ENCODE measurements at places on chromosomes 7 and 10. TPM values are rescaled to one million over a fixed set of nuclear protein-coding genes. Genes with fewer than 3 reads are reported as not detected.

- DNase-seq, result no peak
Observed at GRCh38 chr7:91285696-91286355, 21.6 kb downstream of the FZD1 start.

DNA sequence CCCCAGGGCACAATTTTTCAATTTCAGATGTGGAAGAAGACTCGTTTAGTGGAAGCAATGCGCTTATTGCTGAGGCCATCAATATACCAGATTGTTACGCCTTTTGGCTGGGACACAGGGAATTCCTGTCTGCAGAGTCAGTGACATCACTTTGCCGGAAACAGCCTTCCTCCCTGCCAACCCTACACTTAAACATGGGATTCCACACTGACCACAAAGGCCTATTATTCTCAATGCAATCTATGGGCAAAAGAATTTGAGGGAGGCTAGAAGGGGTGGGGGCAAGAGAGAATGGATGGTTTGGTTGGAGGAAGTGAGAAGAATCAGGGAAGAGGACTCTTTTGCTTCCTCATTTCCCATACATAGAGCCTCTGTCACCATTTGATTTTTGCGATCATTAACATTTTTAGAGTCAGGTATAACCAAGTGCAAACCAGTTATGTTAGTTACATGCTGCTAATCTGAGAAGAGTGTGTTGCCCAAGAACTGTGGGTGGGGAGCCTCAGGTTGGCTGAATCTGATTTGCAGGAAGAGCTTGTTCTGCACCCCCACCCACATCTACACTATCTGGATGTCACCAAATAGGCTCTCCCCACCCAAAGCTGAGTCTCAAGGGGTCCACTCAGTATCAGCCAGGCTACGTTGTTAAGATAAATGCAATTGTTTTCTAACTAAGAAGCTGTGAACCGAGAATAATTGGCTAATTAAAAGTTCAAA, 58.2 kb downstream of the ENTPD1 start:
- no peak for DNase-seq

DNA sequence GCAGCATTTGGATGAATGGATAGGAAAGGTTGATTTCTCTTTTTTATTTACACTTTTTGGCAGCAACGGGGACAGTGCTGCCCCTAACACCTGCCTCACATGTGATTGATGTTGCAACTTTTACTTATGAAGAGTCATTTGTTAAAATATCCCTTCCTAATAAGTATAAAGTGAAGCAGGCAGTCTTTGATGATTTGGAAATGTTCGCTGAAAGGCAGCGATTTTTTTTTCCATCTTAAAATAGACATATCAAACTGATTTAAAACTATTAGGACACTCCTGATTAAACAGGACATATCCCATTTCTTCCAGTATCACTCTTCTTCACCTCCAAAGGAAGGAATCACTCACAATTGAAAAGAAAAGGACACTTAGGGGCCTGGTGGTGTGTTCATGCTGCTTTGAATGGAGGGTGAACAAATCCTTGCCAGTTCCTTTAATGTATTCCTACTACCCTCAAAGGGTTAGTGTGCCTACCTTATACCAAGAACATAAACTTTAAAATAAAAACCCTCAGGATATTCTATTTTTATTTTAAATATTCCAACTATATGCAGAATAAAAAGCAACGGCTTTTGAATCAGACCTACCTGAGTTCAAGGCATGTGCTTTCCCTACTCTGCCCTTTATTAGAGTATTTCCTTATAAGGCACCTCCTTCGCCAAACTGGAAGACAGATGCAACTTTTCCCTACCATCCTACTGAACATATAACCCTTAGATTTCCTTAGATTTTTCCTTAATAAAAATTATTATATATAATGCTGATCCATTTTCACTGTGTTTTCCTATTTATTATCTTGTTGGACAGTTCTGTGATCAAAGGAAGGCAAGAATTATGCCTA, 1.1 kb downstream of the ADK start:
- no peak for DNase-seq

DNA sequence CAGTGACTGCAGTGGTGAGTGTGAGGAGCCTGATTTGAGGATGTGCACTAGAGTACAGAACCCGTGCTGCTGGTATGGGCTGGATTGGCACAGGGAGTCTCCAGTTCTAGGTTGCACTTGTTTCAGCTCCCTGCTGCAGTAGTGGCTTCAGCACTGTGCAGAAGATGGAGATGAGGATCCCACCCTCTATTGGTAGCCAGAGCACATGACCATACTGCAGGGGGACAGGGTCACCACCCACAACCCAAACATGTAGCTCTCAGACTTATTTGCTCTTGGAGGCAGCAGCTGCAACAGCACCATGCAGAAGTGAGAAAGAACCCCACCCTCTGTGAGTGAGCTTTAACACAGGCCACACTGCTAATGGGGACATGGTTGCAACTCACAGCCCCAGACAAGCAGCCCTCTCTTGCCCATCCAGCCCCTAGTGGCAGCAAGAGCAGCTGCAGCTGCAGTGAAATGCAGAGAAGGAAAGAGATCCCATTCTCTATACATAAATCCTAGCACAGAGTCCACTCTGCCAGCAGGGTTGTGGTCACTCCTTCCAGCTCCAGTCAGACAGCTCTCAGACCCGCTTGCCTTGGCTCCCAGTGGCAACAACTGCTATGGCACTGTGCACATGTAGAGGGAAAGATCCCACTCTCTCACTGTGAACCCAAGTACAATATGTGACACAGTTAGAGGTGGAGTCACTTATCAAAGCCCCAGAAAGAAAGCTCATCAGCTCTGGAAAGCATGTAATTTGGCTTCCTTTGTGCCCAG, 51.4 kb upstream of the SCIN start:
- no peak for DNase-seq

GRCh38 chr10:46074196-46074946, 28.3 kb upstream of the MSMB start:
- no peak for DNase-seq

DNA sequence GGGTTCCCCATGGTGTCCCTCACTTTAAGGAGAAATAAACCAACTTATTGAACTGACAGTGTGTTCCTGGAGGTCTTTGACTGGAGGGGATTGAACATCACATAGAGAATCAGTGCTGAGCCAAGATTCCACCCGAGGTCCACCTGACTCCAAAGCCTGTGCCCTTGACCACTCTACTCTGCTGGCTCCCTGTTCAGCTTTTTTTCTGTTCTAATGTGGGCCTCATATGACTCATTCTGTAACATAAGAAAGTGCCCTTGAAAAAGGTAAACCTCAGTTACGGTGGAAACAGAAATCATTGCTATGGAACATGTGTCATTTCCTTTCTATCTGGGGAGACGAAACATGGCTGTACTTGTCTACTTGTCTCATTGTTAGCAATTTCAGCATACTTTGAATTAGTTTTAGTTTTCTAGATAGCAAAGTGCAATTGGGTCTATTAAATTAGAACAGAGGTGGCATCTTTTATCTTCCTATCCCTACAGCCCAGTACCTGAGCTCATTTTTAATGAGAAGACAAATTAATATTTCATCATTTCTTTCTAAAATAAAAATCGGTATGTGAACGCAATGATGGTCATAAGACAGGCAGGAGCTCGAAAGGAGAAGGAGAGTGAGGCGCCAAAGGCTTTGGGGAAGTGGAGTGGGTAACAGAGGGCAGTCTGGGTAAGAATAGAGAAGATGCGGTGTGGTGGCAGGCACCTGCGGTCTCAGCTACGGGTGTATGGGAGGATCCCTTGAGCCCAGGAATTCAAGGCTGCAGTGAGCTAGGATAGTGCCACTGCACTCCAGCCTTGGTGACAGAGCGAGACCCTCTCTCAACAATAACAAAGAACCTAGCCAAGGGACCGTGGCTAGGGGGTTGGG, 1.5 kb downstream of the GSDME start:
- DNase-seq, result peak; percentile 39

DNA sequence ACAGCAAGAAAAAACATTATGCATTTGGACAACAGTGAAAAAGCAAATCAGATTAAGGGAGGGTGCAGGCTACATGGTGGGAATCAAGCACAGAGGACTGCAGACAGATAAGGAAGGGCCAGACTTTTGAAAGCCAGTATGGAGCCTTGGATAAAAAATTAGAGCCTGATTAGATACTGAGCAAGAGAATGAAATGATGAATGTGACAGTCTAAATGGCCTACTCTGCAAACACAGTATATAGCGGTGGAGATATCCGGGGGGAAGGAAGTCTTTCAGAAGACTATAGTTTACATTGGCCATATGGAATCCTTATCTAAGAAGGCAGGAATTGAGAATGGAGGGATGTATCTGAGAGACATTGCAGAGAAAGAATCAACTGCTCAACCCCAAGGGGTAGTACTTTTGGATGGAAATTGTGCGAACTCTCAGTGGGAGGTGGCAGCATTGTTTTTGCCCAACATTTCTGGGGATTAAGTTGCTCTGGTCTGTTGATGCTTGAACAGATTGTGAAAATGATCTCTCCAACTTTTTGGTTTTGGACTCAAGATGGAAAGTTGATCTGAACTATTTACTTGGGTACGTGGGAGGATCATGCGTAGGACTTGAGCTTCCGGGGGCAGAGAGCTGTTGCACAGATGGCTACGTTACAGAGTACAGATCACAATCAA, 39.4 kb upstream of the CHCHD3 start:
- no peak for DNase-seq

- DNase-seq, result no peak
Observed at GRCh38 chr7:2108071-2108455, 124.7 kb downstream of the MAD1L1 start.

DNA sequence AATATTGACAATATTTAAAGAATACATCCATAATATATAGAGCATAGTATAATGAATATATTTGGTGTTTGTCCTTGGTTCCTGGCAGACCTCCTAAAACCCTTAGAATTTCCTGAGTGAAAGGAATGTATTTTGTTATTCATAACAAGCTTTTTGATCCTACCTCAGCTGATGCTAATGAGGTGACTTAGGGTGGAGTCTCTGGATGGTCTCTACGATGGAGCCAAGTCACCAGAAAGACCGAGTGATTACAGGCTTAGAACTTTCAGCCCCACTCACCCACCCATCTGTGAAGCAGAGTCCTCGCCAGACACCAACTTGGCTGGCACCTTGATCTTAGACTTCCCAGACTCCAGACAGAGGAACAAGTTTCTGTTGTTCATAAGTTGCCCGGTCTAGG, 35.9 kb downstream of the UPF2 start:
- DNase-seq, result no peak

- DNase-seq, result no peak
Observed at GRCh38 chr7:110831419-110831818, 259.5 kb upstream of the LRRN3 start.

GRCh38 chr7:152884321-152884720, 124.8 kb downstream of the ACTR3B start:
- no peak for DNase-seq

- no peak for DNase-seq
Observed at GRCh38 chr10:44335330-44336021, 49.4 kb downstream of the CXCL12 start.

DNA sequence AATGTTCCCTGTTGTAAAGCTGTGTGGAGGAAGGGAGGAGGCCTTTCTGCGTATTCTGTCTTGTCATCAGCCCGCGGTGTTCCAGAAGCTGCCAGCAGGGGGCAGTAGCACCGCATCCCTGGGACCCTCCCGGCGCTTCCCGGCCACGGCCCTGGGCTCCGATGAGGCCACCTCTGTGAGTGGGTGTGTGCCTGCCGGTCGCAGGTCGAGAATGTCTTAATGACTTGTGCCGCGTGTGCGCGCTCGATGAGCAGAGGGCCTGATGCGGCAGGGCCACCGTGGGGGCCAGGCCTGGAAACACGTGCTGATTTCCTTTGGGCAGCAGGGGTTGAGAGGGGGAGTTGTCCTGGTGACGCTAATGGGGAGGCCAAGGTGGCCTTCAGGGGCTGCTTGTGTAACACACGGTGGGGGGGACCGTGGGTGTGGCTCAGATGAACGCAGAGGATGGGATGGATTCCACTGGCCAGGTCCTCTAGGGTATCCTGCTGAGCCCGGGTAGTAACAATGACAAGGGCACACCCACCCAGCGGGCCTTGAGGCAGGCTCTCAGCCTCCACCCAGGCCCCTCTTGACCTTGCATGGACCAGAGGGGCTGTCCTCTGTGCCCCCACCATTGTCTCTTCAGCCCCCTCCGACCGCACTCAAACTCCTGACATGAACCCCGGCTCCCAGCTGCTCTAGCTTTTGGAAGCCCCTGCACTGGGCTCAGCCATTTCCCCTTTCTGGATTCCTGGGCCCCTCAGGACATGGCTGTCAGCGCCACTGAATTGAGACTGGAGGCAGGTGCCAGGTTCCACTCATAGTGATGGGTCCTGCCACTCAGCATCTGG, 135.9 kb upstream of the PODXL start:
- DNase-seq, result no peak

GRCh38 chr7:155190688-155191087, 107.0 kb upstream of the INSIG1 start:
- DNase-seq, result no peak

DNA sequence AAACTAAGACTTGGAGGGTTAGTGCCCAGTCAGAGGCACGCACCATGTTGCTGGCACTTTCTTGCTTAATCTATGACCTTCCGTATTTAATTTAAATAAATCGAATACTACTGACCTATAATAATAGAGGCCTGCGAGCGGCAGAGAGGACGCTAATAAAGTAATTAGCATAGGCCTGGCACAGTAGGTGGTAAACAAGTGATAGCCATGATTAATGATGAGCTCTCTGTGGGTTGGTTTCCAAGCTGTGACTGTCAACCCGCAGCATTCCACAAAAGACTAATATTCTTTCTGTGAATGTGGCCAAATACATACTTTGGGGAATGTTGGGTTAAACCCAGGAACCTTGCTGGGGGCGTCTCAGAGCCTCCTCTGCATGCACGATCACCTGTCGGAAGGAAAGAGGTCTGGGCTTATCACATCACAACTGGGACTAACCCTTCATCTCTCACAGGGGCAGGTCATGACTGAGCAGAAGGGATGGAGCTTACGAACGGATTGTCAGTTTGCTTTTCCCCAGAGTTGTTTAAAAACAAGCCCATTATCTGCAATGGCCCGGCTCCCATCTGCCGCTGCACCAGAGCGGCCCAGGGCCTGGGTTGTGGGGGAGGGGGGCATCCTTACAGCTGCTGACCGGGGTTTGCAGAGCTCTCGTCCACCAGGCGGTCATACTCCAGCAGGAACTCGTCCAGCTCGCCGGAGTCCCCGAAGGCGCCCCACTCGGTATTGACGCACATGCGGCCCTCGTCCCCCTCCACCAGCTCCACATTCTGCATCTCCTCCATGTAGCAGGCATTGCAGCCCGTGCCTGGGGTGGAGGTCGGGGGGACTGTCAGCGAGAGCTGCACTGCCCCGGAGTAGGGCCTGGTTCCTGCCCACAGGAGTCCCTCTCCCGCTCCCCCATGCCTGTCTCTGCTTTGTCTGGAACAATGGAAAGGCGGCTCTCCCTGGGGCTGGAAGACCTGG, 6.2 kb upstream of the MYL7 start:
- no peak for DNase-seq

- DNase-seq, result peak; percentile 82
Observed at GRCh38 chr7:73999664-74000435, 28.1 kb upstream of the ELN start.

- no peak for DNase-seq
Observed at GRCh38 chr7:94393246-94394108, 1.2 kb upstream of the COL1A2 start.

The EEF1AKMT2 gene
- 23.3 TPM for total RNA-seq

The STAG3 gene
- total RNA-seq, result 1.9 TPM

The DNAJC12 gene
- total RNA-seq, result 1.8 TPM

The LIPM gene
- not detected for total RNA-seq

The GET4 gene
- total RNA-seq, result 43.4 TPM

The DNAJC2 gene
- total RNA-seq, result 27.3 TPM

The MGAM2 gene
- not detected for total RNA-seq

The NEUROG3 gene
- not detected for total RNA-seq

The TMUB1 gene
- total RNA-seq, result 24.9 TPM

The GPR146 gene
- 8.7 TPM for total RNA-seq

The SAMD9L gene
- total RNA-seq, result 15.9 TPM

The PTF1A gene
- total RNA-seq, result not detected

Data from ureter (tissue), 1 donor.